ENCODE measurements at places on chromosomes 3 and 15.

- DNase-seq: no peak
Measured at GRCh38 chr15:99433757-99434450, 131.9 kb upstream of the MEF2A start.

- no peak for DNase-seq
Measured at GRCh38 chr3:61608072-61608471, 46.7 kb downstream of the PTPRG start.

DNA sequence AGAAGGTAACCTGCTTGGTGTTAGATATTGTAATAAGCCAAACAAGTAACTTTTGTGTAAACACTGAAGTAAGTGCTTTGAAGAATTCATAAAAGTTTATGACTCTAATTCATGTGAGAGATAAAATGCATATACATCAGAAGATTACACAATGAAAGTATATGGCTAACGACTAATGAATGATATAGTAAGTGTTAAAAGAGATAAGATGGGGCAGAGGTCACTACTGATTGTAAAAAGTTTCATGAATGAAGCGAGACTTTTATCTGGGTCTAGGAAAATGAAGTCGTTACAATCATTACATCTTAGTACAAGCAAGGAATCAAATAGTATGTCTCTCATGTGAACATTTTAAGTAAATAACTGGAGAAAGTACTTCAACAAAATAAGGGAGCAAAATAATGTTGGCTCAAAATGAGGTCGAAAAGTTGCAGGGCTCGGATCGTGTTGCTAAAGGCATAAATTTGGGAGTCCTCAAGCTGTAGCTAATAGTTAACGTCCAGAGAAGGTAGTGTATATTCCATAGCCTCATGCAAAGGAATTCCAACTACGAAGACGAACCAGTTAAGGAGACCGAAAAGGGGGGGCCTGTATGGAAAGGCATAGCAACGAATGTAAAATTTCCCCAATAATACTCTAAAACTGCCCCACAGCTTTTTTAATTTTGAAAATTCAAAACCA is 984 bp upstream of the DUT start:
- no peak for DNase-seq

DNA sequence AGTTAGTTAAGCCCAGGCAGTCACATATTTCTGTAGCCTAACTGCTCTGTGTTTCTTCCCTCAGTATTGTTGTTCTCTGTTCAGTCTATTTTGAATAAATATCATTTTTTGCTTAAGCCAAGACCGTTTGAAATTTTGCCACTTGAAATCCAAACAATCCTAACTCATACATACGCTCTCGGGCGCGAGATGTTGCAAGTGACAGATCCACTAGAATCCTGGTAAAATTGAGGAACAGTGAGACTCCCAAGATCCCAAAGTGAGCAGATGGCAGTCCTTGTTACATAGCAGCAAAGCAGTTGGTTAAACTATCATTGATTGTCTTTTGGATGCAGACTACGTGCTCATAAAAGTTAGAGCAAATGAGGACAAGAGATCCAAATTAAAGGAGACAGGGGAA is 625.4 kb downstream of the TBL1XR1 start:
- no peak for DNase-seq

DNA sequence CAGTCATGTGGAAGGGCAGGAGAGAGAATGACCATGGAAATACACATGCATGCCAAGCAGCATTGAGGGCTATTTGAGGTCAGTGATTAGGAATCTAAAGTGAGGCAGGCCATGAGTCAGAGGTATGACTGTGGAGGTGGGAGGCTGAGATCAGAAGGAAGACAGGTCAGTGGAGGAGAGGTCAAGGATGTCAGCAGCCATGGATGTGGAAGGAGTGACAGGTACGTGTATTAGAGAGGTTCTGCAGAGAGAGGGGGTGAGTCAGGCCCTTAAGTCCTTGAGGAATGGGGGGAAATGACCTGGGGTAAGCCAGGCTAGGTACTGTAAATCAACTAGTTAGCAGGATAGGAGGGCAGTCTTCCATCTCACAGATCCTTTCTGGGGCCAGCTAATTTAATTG is 166.6 kb downstream of the ANO10 start:
- DNase-seq: no peak

- DNase-seq: no peak
Measured at GRCh38 chr3:53570081-53570480, 75.7 kb downstream of the CACNA1D start.

DNA sequence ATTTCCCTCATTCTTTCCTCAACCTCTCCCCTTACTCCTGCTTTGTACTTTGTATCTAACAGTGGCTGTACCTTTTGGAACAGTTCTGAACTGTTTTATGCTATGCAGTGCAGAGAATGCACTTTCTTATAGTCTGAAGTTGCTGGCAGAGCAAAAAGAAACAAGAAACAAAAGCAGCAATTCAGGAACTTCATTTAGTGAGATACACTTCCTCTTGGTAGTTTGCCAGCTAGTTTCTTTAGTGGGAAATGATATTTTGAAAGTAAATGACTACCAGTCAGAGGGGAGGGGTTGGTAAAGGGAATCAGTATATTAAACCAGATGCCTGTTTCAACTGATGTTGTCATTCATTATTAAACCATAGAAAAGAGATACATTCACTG is 55.0 kb upstream of the CHD2 start:
- DNase-seq: no peak

DNA sequence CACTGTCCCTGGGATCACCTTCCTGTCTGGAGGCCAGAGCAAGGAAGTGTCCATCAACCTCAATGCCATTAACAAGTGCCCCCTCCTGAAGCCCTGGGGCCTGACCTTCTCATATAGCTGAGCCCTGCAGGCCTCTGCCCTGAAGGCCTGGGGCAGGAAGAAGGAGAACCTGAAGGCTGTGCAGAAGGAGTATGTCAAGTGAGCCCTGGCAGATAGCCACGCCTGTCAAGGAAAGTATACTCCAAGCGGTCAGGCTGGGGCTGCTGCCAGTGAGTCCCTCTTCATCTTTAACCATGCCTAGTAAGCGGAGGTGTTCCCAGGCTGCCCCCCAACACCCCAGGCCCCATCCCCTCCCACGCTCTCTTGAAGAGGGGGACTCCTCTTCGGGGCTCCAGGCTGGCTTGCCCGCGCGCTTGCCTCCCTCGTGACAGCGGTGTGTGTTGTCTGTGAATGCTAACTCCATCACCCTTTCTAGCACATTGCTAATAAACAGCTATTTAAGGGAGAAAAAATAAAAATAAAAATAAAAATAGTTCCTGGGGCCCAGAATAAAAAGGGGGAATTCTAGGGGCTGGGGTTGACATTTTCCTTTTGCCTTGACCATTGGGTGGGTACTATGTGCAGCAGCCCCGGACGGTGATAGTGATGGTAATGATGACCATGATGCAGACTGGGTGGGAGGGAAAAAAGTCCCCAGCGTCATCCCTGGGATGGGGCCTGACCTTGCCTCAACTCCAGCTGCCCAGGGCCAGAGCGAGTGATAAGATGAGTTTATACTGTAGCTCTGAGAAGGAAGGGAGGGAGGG is 3.3 kb upstream of the ALAS1 start:
- DNase-seq: no peak

DNA sequence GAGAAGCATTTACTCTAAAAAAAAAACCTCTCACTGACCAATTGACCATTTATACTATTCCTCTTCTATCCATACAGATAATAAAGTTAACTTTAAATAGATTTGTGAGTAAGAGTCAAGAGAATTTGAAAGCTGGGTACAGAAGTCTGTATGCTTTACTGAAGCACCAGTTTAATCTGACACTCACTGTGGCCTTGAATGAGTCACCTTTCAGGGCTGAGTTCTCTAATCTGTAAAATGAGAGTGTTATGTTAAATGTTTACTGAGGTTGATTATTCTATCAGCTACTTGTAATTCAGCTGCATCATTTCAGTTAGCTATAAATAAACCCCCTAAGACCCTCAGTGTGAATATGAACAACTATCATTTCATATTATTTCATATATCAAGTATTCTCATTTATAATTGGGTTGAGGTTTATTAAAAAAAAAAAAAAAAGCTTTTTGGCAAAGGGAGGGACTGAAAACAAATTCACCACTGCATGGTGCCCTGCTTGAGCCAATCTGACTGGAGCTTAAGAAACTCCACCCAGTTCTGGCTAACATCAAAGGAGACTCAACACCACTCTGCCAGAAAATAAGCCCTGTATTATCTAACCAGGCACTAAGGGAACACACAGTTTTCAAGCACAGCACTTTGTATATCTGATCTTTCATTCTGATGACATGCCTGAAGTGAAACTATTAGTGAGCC is 2.8 kb downstream of the MAP4 start:
- DNase-seq: no peak

DNA sequence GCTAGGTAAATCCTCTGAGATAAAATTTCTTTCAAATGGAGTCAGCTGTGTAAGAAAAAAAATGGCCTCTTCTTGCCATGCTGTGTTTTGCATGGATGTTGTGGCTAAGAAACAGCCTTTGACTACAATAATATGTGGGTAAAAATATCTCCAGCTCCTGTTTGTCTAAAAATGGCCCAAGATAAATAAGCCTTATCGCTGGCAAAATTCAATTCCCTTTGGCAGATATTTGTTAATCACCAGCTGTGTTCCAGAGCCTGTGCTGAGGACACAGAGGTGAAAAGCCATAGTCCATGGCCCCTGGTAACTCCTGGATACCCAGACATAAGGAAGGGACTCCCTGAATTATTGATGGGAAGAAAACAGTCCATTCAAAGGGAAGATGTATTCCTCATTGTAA is 15.3 kb upstream of the RAMAC start:
- DNase-seq: no peak

- DNase-seq: no peak
Measured at GRCh38 chr15:49473031-49473430, 50.0 kb downstream of the FGF7 start.

DNA sequence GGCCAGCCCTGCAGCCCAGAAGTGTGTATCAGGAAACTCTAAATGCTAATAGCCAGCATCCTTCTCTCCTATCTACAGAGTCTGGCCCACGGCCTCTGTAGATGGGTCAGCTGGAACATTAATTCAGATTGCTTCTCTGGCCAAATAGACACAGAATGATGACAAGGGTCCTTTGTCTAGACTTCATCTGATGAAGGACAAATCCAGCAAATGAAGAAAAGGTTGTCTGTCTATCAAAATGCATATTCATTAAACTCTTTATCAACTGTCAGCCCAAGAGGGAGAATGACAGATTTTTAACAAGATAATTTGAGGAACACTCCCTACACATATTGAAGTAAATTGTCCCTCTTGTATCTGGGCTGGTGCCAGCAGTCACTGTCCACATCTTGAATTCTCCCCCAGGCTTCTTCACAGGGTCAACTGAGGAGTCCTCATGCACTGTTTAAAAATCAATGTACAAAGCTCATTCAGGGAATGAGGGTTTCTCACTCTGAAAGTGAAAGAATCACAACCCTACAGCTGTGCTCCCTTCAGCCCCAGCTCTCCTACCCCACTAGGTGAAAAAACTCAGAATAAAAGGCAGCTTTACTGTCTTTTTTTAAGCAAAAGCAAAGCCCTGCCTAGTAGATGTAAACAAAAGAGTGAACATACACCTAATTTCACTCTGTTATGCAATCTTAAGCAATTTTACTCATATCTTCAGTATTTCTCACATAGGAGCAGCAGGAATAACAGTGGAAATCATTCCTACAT is 507.7 kb downstream of the IGSF11 start:
- DNase-seq: no peak

- DNase-seq: no peak
Measured at GRCh38 chr15:81106560-81106959, 27.5 kb upstream of the CFAP161 start.

GRCh38 chr15:100211855-100212850 is 129.6 kb downstream of the ADAMTS17 start:
- no peak for DNase-seq

GRCh38 chr15:85473455-85473854 is 93.1 kb downstream of the AKAP13 start:
- no peak for DNase-seq

DNA sequence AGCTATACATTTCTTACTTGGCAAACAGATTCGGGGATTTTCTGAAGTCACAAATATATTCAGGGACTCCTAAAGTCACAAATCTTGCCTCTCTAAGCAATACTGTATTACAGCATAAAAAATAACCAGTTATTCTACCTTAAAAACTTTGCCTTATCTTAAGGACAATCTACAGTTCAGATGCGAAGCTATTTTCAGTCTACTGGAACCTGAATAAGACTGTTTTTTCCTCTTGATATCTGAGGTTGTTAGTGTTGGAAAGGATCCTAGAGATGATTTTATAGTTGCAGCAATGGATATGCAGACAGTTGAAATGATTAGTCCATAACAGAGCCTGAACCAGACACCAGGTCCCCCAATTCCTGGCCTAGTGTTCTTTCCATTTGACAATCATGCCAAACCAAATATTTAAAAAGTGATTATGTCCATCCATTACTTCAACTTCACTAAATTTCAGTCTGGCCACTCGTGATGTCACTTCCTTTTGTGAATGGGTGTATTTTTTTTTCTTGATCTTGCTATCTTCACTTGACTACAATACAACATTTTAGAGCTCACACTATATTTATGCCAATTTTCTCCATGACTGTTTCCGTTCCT is 1.8 kb downstream of the HDGFL3 start:
- no peak for DNase-seq

DNA sequence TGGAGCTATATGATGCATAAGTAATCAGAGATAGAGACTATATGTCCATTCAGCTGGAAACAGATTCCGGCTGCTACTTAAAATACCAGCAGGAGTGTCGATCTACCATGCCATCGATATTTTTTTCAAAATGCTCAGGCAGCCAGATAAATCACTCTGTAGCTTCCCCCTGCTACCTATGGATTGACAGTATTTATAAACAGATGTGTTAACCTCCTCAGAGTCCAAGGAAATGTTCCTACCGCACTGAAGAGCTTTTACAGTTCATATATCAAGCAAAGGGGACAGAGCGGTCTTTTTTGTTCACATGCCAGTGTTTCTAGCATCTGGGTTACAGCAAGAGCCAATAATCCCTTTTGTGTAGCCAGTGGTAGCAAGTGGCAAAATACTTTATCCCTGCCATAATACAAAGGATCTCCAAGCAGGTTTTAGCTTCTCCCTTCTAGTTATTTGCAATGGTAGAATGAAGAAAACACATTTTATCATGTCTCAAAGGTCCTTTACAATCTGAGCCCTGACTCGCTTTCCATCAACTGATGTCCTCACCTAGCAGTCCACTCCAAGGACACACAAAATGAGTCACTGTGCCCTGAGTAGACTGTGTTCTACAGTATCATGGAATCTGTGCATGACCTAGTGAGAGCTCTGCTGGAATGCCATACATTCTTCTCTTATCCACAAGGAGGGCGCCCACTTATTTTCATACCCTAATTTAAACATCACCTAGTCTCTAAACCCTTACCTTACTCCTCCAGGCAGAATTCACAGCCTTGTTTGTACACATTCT is 507.0 kb downstream of the TBL1XR1 start:
- DNase-seq: no peak

GRCh38 chr3:194145702-194146101 is 9.8 kb downstream of the HES1 start:
- no peak for DNase-seq

DNA sequence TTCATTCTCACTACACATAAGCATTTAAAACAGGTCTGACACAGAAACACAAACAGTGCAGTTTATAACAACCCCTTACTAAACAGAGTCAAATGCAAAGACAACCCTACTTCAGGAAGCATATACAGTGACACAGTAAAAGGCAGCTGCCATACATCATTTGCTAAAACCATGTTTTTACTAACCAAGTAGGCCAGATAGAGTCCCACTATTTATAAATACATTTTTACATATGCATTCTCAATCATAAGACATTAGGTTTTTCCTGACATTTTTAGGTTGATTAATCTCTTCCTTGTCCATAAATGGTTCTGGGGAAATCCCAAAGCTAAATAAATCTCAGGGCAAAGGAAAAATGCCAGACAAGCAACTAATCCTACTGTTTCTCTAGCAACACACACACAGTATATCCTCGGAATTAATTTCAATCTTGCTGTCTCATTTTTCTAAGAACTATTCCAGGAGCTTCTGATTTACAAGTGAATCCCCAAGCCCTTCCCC is 39.0 kb downstream of the CHAC1 start:
- no peak for DNase-seq
